LNCaP clone FGC (cell line): ENCODE measurements at places on chromosomes 3 and 15.

GRCh38 chr3:27666272-27666671, 55.9 kb downstream of the EOMES start:
- DNase-seq: no peak

DNA sequence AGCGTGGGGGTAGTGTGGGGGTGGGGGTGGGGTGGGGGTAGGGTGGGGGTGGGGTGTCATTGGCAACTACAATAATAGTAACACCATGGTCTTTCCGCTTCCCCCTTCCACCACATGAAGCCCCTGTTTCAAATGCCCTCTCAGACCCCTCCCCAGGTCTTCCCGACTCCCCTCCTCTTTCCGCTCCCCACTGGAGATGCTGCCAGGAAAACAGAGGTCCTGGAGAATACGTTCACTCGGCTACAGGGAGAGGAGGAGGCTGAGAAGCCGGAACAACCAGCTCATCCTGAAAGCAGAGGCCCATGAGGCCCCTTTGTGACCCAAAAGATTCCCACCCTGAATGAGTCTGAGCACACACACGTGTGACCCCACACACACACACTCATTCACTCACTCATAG, 75.4 kb downstream of the CPN2 start:
- DNase-seq: no peak

GRCh38 chr3:178712247-178712646, 176.0 kb downstream of the KCNMB2 start:
- no peak for DNase-seq

- DNase-seq: no peak
Measured at GRCh38 chr3:35562141-35562540, 77.2 kb upstream of the ARPP21 start.
